Thoracic aorta (tissue), 2 donors: ENCODE measurements at places on chromosomes 3 and 15. TPM values are rescaled to one million over a fixed set of nuclear protein-coding genes. Genes with fewer than 3 reads are reported as not detected.

DNA sequence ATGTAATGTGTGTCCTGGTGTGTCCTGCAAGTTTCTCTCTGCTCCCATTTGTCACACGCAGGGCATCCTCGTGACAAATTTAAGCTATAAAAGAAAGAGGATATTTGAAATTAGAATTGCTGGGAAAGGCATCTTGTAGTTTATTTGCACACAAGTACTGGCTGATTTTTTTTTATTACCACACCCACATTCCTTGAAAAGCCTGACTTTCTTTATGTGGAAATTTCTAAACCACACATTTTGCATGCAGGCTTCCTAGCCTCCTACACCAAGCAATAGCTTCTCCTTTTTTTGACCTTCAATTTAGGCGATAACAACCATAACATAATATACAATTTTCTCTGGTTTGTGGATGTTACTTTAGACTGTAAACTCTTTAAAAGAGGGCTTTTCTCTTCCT, 126.1 kb downstream of the SERPINI1 start:
- H3K36me3 ChIP-seq = no peaks in the 10 kb centered on the region
- no peaks in the 10 kb centered on the region for H3K27me3 ChIP-seq
- no peak for DNase-seq
- no peak overlapping the region for H3K27ac ChIP-seq

DNA sequence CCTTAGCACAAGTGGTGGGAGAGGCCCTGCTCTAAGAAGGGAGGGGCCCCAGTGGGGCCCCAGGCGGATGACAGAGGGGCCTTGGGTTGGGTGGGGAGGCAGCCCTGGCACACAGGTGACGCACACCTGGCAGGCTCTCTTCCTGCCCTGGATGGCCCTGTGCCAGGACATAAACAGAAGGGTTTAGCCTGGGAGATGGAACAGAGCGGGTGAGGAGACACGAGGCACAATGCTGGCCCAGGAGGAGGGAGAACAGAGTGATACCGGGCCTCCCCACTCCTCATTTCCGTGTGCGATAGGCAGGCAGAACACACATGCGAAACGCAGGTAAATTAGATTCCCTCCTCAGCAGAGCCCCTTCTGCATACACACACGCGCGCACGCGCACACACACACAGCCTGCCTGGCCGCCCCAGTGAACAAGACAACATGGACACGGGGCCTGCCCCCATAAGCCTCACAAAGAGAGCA, 39.8 kb downstream of the IDH2 start:
- DNase-seq = no peak
- H3K27ac ChIP-seq = peak overlapping the region; percentile 43
- no peaks in the 10 kb centered on the region for H3K27me3 ChIP-seq
- peaks cover 42% of the 10 kb centered on the region for H3K4me1 ChIP-seq

DNA sequence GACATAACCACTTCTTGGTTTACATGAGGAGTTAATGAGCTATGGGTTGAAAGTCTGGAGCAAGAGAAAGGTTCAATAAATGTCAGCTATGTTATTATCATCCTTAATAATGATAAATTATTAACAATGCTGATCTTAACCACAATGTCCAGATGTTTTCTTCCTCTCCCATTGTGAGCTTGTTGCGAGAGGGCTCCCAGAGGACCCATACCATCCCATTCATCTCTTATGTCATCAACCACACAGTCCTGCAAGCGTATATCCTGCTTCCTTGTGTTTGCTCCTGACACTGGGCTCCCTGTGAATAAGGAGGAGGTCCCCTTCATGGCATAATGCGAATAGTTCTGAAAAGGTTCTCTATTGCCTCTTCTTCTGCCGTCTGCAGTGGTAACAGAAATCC, 266.8 kb downstream of the TLE3 start:
- H3K36me3 ChIP-seq = no peaks in the 10 kb centered on the region
- H3K4me3 ChIP-seq = no peak overlapping the region
- no peaks in the 10 kb centered on the region for H3K27me3 ChIP-seq

- no peaks in the 10 kb centered on the region for H3K27me3 ChIP-seq
- peaks cover 21% of the 10 kb centered on the region for H3K4me1 ChIP-seq
Observed at GRCh38 chr15:82810061-82810889, 847 bp downstream of the WHAMM start.

DNA sequence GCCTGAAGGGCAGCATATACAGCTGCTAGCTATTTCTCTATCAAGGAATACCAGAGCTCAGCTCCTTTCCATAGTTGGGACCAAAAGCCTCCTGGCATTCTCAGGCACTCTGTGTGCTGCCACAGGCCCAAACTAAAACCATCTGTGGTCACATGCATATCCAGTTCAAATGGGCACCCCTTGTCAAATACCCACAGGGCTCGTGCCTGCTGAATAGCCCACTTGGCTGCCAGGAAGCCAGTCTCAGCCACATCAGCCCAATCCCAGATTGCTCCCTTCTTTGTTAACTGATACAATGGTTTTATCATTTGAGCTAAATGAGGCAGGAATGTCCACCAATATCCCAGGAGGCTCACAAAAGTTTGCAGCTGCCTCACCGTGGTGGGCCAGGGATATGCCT, 13.9 kb downstream of the CCRL2 start:
- no peak for DNase-seq
- H3K4me3 ChIP-seq = no peak overlapping the region
- no peaks in the 10 kb centered on the region for H3K4me1 ChIP-seq
- H3K36me3 ChIP-seq = no peaks in the 10 kb centered on the region

GRCh38 chr15:47431501-47431900, 285.8 kb upstream of the SEMA6D start:
- H3K27me3 ChIP-seq = no peaks in the 10 kb centered on the region
- no peak for DNase-seq
- peaks cover 14% of the 10 kb centered on the region for H3K4me1 ChIP-seq
- no peak overlapping the region for H3K27ac ChIP-seq
- H3K4me3 ChIP-seq = no peak overlapping the region

- H3K4me3 ChIP-seq = peak overlapping the region; percentile 74
- H3K27ac ChIP-seq = peak overlapping the region; percentile 96
- H3K4me1 ChIP-seq = peaks cover 21% of the 10 kb centered on the region
- DNase-seq = peak; percentile 82
- no peaks in the 10 kb centered on the region for H3K27me3 ChIP-seq
Observed at GRCh38 chr3:39177708-39178332, 14.6 kb downstream of the XIRP1 start.

DNA sequence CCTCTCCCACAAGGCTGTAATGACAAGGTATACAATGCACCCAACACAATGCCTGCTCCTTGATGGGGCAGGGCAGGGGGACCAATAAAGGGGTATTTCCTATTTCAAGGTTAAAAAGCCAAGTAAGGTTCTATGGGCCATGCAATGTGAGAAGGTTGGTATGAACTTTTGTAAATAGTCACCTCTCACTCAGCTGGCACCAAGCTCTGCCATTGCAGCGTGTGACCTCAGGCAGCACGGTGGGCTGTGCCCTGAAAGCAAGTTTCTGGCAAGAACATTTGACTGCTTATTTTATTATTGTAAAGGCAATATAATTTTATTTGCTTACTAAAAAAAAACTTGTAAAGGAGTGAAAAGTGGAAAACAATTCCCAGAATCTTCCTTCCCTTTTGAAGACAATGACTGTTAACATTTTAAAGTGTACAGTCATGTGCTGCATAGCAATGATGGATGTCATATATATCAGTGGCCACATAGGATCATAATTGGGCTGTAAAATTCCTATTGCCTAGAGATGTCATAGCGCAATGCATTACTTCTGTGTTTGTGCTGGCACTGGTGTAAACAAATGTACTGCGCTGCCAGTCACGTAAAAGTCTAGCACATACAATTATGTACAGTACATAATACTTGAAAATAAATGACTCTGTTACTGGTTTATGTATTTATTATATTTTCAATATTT, 167.3 kb upstream of the RORA start:
- H3K27me3 ChIP-seq = no peaks in the 10 kb centered on the region
- no peaks in the 10 kb centered on the region for H3K4me1 ChIP-seq
- DNase-seq = no peak
- H3K27ac ChIP-seq = no peak overlapping the region

GRCh38 chr15:62124176-62124972, 40.7 kb downstream of the C2CD4B start:
- H3K36me3 ChIP-seq = no peaks in the 10 kb centered on the region
- no peak overlapping the region for H3K4me3 ChIP-seq
- peaks cover 13% of the 10 kb centered on the region for H3K4me1 ChIP-seq
- H3K27me3 ChIP-seq = no peaks in the 10 kb centered on the region
- no peak overlapping the region for H3K27ac ChIP-seq
- no peak for DNase-seq

GRCh38 chr3:192715126-192715525, 12.2 kb downstream of the FGF12 start:
- H3K4me1 ChIP-seq = no peaks in the 10 kb centered on the region
- no peak overlapping the region for H3K27ac ChIP-seq
- DNase-seq = no peak
- H3K36me3 ChIP-seq = no peaks in the 10 kb centered on the region
- H3K27me3 ChIP-seq = no peaks in the 10 kb centered on the region

GRCh38 chr3:130582457-130583153, 65.6 kb downstream of the COL6A6 start:
- H3K4me3 ChIP-seq = no peak overlapping the region
- DNase-seq = no peak
- H3K4me1 ChIP-seq = peaks cover 25% of the 10 kb centered on the region
- peak overlapping the region; percentile 50 for H3K27ac ChIP-seq
- H3K36me3 ChIP-seq = no peaks in the 10 kb centered on the region

DNA sequence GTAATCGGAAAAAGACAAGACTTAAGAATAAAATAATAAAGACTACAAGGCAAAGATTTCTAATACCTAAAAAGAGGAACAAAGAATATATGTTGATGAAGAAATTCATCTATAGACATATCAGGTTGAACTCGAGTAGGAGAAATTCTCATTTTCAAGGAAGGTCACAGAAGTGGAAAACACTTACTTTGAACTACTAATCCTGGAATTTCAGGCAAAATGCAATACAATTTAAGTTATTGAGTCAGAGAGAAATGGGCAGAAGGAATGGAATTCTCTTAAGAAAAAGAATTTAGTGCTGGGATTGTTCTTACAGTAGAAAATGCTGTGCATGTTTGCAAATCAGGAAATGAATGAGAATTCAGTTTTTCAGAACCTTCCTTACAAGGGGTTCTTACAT, 135.9 kb upstream of the TGFBR2 start:
- DNase-seq = no peak
- no peaks in the 10 kb centered on the region for H3K27me3 ChIP-seq
- peaks cover 16% of the 10 kb centered on the region for H3K4me1 ChIP-seq
- no peak overlapping the region for H3K4me3 ChIP-seq

- H3K27ac ChIP-seq = no peak overlapping the region
- no peak overlapping the region for H3K4me3 ChIP-seq
- no peaks in the 10 kb centered on the region for H3K36me3 ChIP-seq
- H3K27me3 ChIP-seq = no peaks in the 10 kb centered on the region
Observed at GRCh38 chr3:98567666-98568270, 25.6 kb downstream of the CPOX start.

- DNase-seq = peak; percentile 37
- H3K4me3 ChIP-seq = no peak overlapping the region
- H3K27me3 ChIP-seq = no peaks in the 10 kb centered on the region
- H3K36me3 ChIP-seq = no peaks in the 10 kb centered on the region
- peaks cover 13% of the 10 kb centered on the region for H3K4me1 ChIP-seq
Observed at GRCh38 chr3:72329354-72329753, 518.9 kb downstream of the SHQ1 start.

DNA sequence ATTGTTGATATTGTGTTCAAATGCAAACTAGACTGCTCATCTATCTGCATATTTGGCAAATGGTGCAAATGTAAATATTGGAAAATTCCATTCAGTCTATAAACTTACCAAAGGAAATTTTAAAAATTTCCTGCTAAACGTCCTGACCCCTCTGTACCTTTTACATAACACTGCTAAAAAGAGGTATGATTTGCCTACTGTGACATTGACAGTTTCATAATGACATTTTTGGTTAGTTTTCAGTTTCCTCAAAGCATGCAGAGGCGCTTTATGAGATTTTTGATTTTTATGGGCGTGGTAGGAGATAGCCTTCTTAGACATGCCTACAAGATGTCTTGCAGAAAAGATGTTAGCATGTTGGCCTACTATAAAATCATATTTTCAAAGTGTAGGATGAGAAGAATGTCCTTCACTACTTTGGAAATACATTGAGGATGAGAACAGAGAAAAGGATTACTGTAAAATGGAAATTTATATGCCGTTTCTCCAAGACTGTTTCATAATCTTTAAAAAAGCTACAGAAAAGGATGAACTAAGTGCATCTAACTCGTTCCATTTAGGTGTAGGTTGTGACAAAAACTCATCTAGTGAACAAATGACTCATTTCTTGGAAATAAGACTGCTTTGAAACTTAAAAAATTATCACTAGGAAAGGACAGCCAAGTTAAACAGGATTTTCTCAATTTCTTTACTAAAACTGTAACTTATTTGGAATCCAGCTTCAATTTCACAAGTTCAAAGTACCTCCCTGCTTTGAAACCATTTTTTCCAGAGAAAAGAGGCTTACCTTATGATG, 14.5 kb upstream of the ISLR start:
- no peak overlapping the region for H3K4me3 ChIP-seq
- DNase-seq = no peak
- H3K4me1 ChIP-seq = peaks cover 38% of the 10 kb centered on the region

DNA sequence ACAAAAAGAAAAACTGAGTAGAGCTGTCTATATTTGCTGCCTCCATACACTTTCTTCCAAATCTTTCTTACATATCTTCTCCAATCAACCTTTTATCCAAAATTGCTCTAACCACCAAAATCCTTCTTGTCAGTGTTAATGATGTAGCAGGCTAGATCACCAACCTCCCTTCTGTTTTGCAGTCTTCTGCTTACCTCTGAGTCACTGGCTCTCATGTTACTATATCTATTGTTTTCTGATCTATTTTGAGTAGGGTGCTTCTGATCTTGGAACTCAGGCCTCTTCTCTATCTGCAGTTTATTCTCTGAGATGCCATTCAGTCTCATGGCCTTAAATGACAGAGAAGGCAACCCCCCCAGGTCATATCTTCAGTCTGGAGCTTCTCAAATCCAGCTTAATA, 26.3 kb upstream of the AADAC start:
- H3K4me3 ChIP-seq = no peak overlapping the region
- H3K27me3 ChIP-seq = no peaks in the 10 kb centered on the region
- no peaks in the 10 kb centered on the region for H3K36me3 ChIP-seq
- no peak overlapping the region for H3K27ac ChIP-seq
- DNase-seq = no peak
- H3K4me1 ChIP-seq = no peaks in the 10 kb centered on the region

DNA sequence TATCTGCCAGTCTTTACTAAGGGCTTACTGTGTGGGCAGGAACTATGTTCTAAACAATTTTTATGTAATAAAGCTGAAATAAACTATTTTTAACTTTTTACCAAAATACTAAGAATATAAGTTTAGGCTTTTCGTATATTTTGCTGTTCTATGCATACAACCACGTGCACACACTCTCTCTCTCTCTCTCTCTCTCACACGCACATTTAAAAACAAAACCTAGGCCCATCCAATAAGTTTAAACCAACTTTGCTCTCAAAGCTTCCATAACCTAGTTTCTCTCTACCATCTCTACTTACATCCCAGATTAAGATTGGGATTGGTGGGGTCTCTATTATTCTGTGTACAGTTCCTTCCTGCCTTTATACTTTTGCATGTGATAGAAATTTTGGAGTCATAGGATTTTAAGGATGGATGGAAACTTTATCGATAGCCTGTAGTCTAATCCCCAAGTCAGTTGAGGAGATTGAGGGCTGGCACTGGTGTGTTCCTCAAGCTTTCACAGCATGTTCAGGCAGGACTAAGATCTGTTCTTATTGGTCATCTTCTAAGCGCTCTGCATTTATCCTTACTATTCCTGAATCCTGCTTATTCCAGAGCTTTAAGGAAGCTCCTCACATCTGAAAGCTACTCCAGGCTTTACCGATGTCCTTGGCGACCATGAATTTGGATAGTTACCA, 1.8 kb downstream of the GPR171 start:
- no peak overlapping the region for H3K27ac ChIP-seq
- DNase-seq = no peak

GRK7 gene
- not detected for total RNA-seq

GPR149 gene
- total RNA-seq = not detected

CHAC1 gene
- 7.3 TPM for total RNA-seq

GPR62 gene
- total RNA-seq = not detected
